NT2/D1 (cell line): ENCODE measurements at places on chromosomes 6 and 20.

GRCh38 chr20:57059055-57059596, 207.3 kb downstream of the BMP7 start:
- DNase-seq, result no peak

GRCh38 chr20:48128436-48128835, 343.2 kb upstream of the SULF2 start:
- DNase-seq, result no peak

- no peak for DNase-seq
Observed at GRCh38 chr6:158567152-158567551, 7.3 kb downstream of the TMEM181 start.

- no peak for DNase-seq
Observed at GRCh38 chr6:100138346-100139022, 144.5 kb upstream of the MCHR2 start.

GRCh38 chr6:48147051-48147450, 36.1 kb upstream of the PTCHD4 start:
- DNase-seq, result no peak

- no peak for DNase-seq
Observed at GRCh38 chr6:154197196-154197860, 158.3 kb downstream of the OPRM1 start.

DNA sequence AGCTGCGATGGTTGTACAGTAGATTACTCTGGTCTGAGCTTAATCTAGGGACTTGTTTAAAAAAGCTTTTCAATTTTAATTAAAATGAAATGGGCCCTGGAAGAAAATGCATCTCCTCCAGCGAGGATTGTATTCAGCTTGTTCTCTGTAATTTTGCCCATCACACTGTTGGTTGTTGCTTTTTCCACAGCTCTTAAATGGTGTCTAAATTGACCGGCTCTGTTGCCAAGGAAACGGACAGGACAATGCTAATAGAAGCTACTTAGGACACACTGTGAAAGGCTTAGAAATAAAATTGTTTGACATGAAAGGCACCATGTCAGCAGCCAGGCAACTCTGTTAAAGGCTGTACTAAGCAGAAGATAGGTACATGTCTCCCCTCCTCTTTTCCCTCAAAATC, 116.7 kb upstream of the NRSN1 start:
- DNase-seq, result no peak
